Naive B cell (primary cell): ENCODE measurements at places on chromosomes 2 and 18.

GRCh38 chr2:85485815-85486214 is 53.2 kb upstream of the MAT2A start:
- no peak for DNase-seq

DNA sequence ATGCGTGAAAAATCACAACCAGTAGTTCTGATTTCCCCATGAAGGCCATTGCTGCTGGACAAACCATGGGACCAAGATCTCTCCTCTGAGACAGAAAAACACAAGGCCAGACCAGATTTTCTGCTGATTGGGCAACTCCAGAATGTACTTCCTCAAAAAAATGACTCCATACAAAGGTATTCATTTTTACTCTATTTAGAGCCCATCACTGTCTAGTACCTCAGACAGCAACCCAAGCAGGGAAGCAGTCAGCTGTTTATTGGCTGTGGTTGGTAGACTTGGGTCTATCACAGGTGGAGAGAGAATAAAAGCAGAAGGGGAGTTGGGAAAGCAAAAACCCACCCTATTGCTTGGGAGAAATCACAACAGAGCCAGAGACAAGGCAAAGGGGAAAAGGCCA is 219.9 kb downstream of the PIK3C3 start:
- DNase-seq = no peak

DNA sequence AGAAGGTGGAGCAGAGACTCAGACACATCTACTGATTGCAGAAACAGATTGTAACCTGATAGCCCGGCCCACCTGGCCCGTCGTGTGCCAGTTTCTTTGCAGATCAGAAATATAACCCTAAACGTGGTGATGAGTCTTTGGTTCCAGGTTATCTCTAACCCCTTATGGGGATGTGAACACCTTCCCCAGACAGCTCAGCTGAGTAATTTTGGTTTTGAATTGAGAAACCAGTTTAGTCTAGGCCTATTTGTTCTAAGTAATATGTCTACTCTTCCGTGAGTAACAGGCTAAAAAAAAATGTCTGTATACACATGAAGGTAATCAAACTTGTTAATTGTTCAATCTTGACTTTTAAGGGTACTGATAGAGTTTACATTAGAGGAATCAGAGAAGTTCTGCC is 35.7 kb downstream of the RASGRP3 start:
- no peak for DNase-seq

DNA sequence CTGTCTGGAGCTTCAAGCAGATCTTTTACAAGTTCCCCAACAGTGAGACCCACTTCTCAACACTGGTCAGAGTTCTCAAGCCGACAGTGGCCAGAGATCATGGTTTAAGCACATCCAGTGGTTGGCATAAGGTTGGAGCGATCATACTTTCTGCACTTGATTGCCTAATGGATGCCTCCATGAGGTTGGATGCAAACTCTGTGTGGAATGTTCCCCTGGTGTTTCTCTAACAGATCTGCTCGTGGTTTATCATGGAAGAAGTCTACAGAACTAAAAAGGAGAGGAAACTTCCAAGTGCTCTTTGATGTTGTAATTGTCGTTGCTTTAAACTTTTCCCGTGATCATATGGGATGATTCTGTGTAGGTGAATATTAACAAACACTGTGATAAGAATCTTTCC is 60.7 kb downstream of the SH3RF3 start:
- DNase-seq = no peak

DNA sequence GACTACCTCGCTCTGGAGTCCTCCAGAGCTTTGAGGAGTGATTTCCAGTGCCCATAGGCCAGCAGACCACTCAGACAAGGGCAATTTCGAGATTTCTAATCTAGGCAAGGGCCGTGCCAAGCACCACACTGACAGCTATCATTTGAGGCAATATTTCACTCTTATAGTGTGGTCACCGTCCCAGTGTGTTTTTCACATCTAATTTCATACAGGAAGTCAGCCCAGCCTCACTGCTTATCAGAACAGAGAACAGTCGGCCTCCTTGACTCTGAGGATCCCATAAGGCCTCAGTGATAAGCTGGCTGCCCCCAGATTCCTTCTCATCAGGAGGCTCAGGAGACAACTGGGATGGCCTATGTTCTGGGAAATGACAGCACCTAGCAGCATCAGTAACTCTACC is 581 bp downstream of the CAPN14 start:
- no peak for DNase-seq

- no peak for DNase-seq
These were observed 73.7 kb downstream of the NCAPH start for GRCh38 chr2:96409081-96409819.

DNA sequence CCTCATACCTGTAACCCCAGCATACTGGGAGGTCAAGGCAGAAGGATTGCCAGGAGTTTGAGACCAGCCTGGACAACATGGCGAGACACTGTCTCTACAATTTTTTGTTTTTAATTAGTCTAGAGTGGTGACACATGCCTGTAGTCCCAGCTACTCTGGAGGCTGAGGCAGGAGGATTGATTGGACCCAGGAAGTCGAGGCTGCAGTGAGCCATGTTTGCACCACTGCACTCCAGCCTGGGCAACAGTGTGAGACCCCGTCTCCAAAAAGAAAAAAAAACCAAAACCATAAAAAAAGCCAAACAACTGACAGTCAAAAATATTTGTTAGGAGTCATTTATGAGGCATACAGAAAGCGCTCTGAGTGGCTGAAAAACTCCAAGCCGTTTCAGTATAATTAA is 95.5 kb downstream of the KCTD18 start:
- DNase-seq = no peak

DNA sequence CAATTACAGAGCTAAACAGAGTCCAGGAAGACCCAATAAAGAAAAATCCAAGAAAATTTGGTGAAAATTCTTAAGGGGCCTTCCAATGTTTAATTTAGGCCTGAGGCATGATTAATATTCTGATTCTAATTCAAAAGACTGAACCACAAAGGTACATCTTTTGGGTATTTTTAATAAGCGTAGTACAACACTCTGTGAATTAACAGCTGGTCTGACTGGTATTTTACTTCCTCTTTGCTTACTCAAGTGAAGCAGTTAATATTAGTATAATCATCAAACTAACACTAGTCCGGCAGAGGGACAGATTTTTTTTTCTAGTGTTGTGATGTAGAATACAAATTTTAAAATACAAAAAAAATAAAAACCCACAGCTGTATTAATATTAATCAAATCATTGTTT is 652.9 kb downstream of the NR4A2 start:
- no peak for DNase-seq

DNA sequence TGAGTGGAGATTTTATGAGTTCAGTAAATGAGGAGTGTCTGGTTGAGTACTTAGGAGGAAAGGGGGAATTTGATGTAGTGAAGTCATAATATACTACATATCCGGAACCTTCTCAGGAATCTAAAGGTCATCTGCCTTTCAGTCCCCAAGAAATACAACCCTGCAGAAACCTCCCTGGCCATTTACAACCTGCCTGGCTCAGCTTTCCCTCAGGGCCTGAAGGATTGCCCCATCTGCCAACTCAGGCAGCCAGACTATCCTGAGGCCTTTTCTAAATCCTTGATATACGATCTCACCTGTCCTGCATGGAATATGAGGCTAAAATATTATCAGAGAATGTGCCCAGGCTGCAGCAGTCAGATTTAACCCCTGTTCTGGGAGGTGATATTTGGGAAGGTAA is 165.4 kb upstream of the SPOPL start:
- DNase-seq = no peak

GRCh38 chr2:26767894-26768487 is 3.9 kb downstream of the SLC35F6 start:
- DNase-seq = no peak

- no peak for DNase-seq
These were observed 150.2 kb downstream of the TTC32 start for GRCh38 chr2:19751631-19752030.

DNA sequence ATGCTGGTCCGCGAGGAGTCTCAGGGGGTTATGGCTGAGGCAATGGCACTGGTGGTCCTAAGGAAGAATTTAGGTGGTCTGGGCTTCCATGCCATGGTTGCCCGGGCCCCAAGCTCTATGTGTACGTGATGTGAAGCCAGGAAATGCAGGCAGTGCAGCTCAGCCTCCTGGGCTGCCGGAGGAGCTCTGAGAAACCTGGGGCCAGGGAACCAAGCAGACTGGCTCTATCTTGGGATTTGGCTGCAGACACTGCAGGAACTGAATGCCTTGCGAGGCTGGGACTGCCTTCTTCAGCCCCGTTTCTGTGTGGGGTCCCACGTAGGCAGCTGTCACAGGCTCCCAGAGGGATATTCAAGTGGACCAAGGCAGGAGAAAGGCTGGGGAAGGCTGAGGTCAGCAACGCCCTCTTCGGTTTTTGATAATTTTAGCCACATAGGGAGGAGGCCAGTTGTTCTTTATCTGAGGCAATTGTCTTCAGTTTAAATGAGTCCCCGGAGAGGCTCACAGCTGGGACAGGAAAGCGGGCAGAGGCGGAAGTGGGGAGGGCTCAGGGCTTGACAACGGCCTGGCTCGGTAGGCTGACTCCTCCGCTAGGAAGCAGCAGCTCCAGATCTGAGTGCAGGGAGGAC is 77.7 kb downstream of the RHOB start:
- DNase-seq = peak; percentile 19

DNA sequence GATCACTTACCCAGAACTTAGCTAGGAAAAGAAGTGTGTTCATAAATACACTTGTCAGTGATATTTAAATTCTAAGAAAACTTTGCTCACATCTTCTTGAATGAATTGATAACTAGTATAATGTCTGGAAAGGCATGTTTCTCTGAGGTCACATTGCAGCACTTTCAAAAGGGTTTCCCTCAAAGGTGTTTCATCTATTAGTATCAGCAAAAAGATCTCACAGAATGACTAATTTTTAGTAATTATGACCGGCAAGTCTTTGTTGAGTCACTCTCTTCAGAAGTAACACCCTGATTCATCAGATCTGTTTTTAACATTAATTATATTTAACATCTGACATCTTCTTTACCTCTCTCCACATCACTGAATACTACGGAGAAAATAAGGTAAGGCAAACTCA is 222.3 kb downstream of the IKZF2 start:
- no peak for DNase-seq

GRCh38 chr18:1094409-1094808 is 189.7 kb downstream of the ADCYAP1 start:
- DNase-seq = no peak

- DNase-seq = peak; percentile 33
These were observed 50.2 kb downstream of the TEX44 start for GRCh38 chr2:231642631-231643494.

DNA sequence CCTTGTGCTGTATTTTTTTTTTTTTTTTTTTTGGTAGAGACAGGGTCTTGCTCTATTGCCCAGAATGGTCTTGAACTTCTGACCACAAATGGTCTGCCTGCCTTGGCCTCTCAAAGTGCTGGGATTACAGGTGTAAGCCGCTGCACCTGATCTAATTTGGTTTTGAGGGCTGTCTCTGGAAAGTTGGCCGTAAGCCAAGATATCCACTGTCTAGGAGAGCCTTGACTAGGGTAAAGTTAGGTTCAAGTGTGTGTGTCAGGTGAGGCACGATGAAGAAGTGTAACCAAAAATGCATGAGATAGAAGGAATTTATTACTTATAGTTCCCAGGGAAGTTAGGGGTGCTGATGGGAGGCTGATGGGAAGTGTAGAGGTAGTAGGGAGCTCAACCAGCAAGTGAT is 46.7 kb downstream of the INO80C start:
- no peak for DNase-seq

- DNase-seq = no peak
These were observed 151.6 kb downstream of the RTN4 start for GRCh38 chr2:54898456-54899226.

- no peak for DNase-seq
These were observed 65.9 kb upstream of the CYTIP start for GRCh38 chr2:157509744-157510143.

- DNase-seq = no peak
These were observed 72.1 kb upstream of the CCBE1 start for GRCh38 chr18:59769129-59769865.

GRCh38 chr2:240989451-240990265 is 8.8 kb upstream of the SNED1 start:
- DNase-seq = no peak

GRCh38 chr18:22556222-22557167 is 138.8 kb upstream of the CTAGE1 start:
- no peak for DNase-seq

DNA sequence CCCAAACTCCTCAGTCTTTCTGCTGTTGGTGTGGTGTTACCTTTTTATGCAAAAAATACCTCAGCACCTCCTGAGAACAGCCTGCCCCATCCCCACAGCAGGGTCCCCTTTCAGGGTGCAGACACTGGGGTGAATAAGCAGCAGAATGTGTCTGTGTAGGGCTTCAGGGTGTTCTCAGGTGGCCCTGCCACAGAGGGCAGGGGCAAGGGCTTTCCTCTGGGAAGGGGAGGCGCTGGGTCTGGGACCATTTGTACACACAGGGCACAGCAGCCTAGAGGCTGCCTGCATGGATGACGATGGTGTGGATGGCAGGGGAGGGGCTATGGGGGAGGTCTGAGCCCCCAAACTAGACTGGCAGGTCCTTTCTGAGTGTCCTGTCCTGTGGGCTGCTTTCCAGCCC is 2.6 kb downstream of the HAAO start:
- DNase-seq = no peak

DNA sequence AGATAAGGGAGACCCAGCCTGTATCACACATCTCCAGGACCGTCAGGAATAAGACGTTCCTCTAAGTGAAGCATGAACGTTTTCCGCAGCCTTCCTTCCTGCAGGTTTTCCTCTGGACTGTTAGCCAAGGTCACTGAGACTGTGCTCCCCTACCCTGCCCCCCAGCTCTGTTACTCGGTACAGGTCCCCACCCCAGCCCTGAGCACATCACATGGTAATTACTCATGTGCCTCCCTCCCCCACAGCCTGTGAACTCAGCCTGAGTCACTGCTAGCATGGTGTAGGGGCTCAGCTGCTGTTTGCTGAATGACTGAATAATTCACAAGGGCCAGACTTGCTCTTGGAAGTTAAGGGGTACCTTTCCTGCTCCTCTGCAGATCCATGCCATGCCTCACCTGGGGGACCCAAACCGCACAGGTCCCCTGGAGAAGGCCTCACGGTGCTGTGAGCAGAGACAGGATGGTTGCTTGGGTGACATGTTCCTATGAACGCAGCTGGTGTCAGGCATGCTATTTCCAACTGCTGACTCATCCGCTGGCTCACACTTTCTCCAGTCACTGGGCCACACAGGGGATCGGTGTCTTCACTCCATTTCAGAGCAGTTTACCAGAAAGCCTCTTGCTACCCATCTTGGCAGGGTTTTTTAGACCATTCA is 88.2 kb downstream of the PLB1 start:
- no peak for DNase-seq

DNA sequence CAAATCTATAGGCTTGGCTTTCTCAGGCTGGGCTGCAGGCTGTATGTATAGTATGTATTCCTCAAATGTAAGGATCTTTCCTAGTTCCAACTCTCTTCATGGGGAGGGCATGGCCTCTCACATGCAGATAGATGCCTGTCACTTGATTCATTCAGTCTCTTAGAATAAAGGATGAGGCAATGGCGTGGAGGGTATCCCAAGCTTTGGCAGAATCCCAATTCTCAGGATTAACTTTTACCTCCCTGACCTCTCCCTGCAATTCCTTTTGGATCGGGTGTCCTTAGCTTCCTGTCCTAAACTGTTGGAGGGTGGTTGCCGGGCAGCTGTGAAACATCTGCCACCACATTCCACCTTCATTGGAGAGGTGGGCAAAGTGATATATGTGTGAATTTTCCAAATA is 80.3 kb downstream of the INSIG2 start:
- DNase-seq = no peak
